ENCODE measurements at places on chromosomes 2 and 18.

GRCh38 chr2:36965751-36966369 is 476 bp downstream of the STRN start:
- DNase-seq = peak; percentile 56

DNA sequence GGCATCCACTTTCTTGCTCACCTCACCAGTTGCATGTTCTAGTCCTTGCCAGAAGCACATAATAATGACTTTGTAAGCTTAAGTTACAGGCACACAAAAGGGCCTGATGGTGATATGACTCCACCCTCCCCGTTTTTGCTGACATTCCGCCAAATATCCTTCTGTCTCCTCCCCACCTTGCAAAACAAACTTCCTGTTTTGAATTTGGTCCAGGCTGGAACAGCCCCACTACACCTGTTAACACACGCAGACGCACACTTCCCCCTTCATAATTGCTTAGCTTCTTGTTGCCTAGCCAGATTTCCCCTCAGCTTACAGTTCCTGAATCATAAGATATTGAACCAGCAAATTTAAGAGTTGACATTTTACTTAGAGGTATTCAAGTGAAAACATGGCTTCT is at the start of gene MGAT5:
Gene MGAT5, plus strand, starts transcription at position 269 of the 400 bp plus-strand sequence. CDS start 332 bp downstream, outside the sequence.
- DNase-seq = no peak

DNA sequence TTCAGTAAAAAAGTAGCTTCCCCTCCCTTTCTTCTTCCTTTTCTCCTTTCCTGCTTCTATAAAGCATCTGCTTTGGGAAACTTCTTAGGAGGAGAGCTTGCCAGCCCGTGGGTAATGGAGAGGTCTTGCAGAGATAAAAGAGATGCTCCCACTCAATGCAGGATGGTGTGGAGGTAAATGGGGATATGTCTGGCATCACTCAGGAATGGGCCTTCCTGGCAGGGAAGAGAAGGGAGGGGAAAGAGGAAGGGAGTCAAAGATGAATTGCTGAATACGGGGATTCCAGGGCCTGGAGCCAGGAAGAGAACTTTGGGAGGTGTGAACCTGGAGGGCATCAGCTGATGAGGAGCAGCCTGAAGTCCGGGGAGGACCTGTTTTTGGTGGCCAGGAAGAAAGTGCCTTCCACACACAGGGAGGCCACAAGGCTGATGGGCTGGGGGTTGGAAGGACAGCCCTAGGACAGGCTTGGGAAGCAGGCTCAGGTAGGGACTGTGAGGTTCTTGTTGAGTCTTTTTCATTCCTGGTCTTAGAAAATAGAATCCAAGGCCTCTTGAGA is 25.2 kb downstream of the IL1B start:
- no peak for DNase-seq

DNA sequence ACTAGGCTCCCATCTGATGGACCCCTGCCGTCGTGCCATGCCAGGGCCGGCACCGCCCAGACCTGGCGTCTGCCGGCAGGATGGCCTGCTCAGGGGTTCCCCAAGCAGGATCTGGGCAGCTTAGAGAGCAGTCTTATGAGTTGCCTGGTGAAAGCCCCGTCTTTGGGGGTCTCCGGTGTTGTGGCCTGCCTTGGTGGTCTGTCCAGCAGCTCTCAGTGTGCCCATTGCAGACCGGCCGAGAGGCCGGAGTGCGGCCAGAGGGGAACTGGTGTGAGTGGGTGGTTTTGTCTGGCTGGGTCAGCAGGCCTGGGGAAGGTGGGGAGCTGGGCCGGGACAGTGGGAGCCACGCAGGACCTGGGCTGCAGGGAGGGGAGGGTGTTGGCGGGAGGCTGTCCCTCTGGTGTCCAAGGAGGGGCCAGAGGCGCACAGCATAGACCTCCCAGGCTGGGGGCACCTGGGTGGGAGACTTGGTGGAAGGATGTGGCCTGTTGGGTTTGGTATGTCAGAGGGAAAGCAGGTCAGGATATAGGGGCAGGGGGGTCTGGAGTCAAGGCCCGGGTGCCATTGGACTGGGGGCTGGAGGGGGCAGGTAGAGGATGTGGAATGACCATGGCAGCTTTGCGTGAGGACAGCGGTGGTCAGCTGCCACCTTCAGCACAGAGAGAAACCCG is 16.5 kb downstream of the GPC1 start:
- DNase-seq = no peak

DNA sequence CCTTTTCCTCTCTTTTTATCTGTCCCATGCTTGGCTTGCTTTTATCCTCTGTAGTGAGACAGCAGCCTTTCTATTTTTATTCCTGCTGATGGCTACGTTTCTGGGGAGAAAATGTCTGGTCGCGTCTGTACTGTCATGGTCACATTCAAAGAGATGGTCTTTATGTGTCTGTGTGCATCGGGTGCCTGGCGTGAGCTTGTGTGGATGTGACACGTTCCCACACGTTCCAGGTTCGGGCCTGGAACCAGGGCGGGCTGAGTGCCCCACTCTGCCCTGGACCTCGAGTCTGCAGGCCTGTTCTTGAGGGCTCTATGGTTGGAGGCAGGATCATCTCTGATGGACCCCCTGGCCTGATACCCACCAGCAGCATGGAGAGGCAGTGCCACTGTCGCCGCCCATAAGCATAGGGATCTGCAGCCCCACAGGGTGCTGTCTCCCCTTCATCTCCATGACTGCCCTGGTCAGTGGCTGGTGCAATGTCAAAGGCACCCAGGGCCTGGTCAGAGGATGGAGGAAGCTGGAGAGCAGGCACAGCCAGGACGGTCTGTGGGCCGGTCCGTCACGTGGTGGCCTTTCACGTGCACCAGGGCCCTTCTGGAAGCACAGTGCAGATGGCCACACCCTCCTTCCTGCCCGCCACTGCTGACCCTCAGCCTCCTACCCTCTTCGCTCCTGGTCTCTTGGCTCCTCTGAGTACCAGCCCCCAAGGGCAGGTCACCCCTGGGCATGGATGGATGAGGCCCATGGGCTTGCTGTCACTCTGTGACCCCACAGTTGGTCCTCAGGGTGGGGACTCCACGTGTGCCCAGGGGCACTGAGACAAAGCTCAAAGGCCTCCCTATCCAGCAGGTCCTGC is 149.2 kb upstream of the TWIST2 start:
- no peak for DNase-seq

GRCh38 chr2:71791501-71792135 is 338.3 kb downstream of the DYSF start:
- DNase-seq = no peak

DNA sequence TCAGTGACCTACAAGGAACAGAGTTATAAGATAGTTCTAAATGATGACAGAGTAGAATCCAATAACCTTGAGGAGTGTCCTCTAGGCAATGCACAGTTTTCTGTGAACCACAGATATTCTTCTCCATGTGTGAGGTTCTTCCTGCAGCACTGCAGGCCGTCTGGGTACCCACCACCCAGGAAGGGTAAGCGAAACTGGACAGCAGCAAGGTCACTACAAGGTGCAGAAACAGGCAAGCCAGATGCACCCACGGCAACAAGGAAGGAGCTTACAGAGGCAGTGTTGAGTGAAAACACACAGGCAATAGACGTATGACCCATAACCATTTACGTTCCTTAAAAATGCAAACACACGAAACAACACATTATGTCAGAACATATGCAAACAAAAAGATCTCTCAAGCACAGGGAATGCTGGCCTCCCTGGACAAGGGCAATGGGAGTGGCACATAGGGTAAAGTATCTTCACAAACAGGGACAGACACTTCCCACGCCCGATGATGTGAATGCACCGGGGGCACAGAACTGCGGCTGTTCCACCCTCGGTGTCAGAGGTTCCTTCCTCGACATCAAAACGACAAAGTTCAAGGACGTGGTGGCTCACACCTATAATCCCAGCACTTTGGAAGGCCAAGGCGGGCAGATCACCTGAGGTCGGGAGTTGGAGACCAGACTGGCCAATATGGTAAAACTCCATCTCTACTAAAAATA is 84.1 kb downstream of the NDUFA10 start:
- DNase-seq = no peak

GRCh38 chr18:63725682-63726480 is 23.1 kb downstream of the SERPINB11 start:
- DNase-seq = no peak

DNA sequence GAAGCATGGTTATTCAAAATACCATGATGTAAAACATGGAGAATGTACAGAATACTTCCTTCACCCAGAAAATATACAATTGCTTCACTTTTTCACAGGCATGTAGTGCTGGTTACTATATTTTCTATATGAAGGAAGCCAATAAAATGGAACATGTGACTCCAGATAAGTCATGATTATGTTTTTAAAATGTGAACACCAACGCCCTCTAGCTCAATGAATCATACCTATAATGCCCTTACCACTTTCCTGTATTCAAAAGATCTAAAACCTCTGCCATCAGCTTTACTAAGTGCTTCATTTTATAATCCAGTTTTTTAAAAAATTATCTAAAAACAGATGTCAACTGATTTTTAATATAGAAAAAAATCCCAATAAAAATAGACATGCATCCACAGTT is 59.9 kb downstream of the SMAD2 start:
- DNase-seq = no peak

DNA sequence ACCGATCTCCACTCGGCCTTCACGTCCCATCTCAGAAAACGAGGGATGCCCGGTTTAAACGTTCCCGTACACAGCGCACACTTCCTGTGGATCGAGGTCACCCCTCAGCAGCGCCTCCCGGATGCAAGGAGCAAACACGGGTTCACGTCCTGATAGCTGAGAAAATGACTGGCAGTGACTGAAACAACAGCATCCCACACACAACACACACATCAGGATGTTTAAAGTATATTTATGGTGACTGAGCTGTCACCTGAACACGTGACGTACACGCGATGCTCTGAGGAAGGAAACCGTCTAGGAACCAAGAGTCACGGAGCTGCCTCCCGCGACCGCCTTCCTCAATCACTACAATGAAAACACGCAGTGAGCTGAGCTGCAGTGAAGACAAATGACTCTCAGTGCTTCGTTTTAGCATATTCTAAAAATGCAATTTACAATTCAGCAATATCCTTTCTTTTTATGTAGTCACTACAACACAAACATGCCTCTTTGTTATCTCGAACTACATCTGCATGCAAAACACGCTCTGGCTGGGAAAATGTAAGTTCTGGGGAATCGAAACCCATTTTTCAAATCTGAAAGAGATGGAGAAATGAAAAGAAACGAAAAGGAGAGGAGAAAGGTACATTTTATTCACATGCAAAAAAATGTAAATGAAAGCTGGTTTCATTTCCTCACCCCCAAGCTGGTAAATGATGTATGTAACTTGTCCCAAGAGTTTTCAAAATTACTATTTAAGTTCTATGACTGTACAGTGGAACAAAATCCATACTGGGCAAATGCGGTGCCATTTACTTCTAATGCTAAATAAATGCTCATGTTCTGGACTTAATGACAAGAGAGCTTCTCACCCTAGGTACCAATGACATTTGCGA is 19.8 kb downstream of the HDAC4 start:
- DNase-seq = peak; percentile 59

- DNase-seq = no peak
These were observed 228.7 kb downstream of the LRATD1 start for GRCh38 chr2:14861181-14861580.

- DNase-seq = no peak
These were observed 437.8 kb downstream of the ZNF521 start for GRCh38 chr18:24914171-24914525.

- DNase-seq = no peak
These were observed 92.3 kb downstream of the GYPC start for GRCh38 chr2:126748188-126748760.

- DNase-seq = no peak
These were observed 262.5 kb upstream of the ST6GAL2 start for GRCh38 chr2:107148496-107148895.

- peak; percentile 31 for DNase-seq
These were observed 982.1 kb downstream of the TSN start for GRCh38 chr2:122737429-122738077.

GRCh38 chr2:127762846-127763245 is 48.1 kb downstream of the WDR33 start:
- no peak for DNase-seq

DNA sequence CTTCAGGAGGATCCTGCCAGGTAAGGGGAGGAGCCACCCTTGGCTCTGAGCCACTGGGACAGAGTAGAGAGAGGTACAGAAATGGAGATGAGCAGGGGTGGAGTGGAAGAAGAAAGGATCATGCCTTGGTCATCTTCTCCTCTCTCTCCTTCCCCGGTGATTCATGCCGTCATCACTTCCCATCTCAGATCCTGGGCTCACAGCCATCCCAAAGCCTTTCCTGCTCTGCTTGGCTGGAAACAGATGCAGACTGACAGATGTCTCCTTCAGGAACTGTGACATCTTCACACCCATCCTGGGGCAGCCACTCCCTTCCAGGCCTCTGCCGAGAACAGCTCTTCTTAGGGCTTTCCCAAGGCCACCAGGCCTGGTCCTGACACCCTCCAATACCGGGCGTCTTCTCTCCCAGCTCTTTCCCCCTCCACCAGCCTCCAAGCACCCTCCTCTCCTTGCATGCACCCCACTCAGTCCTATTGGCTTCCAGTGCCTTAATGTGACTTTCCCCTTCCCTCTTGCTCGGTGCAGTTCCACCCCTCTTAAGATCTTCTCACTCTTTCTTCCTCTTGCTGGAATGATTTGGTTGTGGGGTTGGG is 58.3 kb upstream of the TNP1 start:
- no peak for DNase-seq

DNA sequence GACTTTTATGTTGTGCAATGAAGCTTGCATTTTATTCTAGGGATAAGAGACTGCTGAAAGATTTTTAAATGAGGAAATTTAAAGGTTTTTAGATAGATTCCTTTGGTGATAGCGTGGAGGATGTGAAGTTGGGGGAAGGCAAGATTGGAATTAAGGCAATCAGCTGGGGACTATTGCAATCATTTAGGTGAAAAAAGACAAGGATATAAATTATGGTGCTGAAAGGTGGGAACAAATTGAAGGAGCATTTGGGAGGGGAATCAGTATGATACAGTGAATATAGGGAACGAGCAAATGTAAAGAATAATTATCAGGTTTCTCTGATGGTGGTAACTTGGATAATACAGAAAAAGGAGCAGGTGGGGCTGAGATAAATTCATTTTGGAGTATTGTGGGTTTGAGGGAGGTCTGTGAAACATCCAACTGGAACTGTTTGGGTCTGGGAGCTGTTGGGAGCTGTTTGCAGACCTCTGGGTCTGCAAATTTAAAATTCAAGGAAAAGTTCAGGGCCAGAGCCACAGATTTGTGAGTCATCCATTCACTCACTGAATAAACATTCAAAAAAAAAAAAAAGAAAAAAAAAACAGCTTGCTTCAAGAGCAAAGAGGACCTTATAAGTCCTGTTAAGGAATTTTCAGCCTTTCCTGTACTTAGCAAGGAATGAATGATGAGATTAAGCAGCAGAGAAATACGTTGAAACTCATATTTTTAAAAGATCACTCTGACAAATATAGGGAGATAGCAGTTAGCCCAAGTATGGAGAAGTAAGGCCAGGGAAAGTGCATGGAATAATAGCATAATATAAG is 257.5 kb upstream of the FN1 start:
- no peak for DNase-seq

DNA sequence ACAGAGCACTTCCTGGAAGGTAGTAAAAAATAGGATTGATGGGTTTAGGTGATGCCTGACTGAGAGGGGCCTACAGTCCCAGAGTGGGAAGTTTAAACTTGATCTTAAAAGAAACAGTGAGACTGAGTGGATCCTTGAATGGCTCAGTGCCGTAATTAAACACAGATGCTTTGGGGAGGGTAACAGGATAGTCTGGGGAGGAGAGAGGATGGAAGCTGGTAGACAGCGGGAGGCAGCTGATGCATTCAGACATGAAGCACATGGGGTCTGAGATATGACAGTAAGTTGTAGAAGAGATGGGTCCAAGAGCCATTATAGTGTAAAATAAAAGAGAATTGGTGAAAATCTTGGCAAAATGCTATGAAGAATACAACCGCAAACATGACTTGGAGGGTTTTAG is 54.4 kb downstream of the AOX1 start:
- no peak for DNase-seq
